Activated naive CD4-positive, alpha-beta T cell treated with anti-CD3 and anti-CD28 coated beads for 36 hours (primary cell): ENCODE measurements at places on chromosomes 4 and X. TPM values are rescaled to one million over a fixed set of nuclear protein-coding genes. Genes with fewer than 3 reads are reported as not detected.

The BANK1 gene
- total RNA-seq: 0.07 TPM

GRCh38 chr4:22077571-22077970 lies 129.0 kb upstream of the KCNIP4 start:
- no peaks in the 10 kb centered on the region for H3K4me1 ChIP-seq

The NAP1L3 gene
- 4.8 TPM for total RNA-seq

DNA sequence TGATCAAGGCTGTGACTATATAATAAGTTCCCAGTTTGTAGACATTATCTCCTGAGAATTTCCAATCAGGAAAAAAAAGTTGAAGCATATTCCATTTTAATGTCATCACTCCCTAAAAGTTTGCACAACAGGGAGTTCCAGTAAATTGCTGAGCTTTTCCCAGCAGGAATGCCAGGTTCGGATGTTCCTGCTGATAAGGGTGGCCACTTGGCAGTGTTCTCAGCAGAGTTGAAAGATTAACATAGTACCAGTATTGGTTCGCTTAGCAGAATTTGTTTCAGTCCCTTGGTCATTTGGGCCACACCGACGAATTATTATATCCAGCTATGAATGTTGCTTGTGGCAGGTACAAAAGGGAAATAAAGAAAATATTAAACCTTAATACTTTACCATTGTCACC lies 5.2 kb upstream of the CXCL2 start:
- no peak for DNase-seq
- H3K4me1 ChIP-seq: peaks cover 5% of the 10 kb centered on the region
- peaks cover 37% of the 10 kb centered on the region for H3K27me3 ChIP-seq
- H3K27ac ChIP-seq: no peak overlapping the region
- no peak overlapping the region for H3K4me3 ChIP-seq

The C1QTNF7 gene
- total RNA-seq: not detected

The CXCL5 gene
- not detected for total RNA-seq

GRCh38 chr4:115187136-115187535 lies 73.7 kb upstream of the NDST4 start:
- no peaks in the 10 kb centered on the region for H3K27me3 ChIP-seq
- no peaks in the 10 kb centered on the region for H3K36me3 ChIP-seq
- no peak for DNase-seq

DNA sequence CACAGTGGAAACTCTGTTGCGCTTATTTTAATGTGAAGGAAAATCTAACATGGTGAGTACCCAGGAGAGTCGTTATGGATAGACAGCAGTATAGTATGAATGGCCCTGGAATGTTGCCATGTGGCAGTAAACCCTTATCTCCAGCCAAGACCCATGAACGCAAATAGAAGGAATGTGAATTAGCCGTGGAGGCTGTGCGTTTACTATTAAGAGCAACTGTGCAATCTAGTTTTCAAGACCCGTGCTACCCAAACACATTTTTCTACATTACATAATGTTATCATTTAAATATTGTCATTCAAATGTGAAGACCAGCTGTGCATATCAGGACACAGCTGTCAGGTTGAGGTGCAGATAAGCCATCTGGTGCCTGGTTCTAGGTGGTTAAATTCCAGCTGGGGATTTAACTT lies 13.3 kb upstream of the AGA start:
- H3K4me3 ChIP-seq: no peak overlapping the region
- H3K27ac ChIP-seq: no peak overlapping the region
- no peak for DNase-seq
- no peaks in the 10 kb centered on the region for H3K36me3 ChIP-seq
- no peaks in the 10 kb centered on the region for H3K4me1 ChIP-seq

GRCh38 chr4:145338568-145338967 lies 143.1 kb upstream of the SMAD1 start:
- H3K27ac ChIP-seq: no peak overlapping the region
- no peak overlapping the region for H3K4me3 ChIP-seq
- DNase-seq: no peak
- no peaks in the 10 kb centered on the region for H3K36me3 ChIP-seq
- peaks cover 3% of the 10 kb centered on the region for H3K27me3 ChIP-seq
- H3K4me1 ChIP-seq: no peaks in the 10 kb centered on the region

GRCh38 chr4:19580095-19580494 lies 671.6 kb upstream of the SLIT2 start:
- H3K27ac ChIP-seq: no peak overlapping the region
- no peaks in the 10 kb centered on the region for H3K4me1 ChIP-seq
- H3K4me3 ChIP-seq: no peak overlapping the region
- DNase-seq: no peak
- H3K36me3 ChIP-seq: no peaks in the 10 kb centered on the region
- H3K27me3 ChIP-seq: no peaks in the 10 kb centered on the region

- no peak overlapping the region for H3K27ac ChIP-seq
- no peaks in the 10 kb centered on the region for H3K4me1 ChIP-seq
- H3K27me3 ChIP-seq: peaks cover 16% of the 10 kb centered on the region
- H3K36me3 ChIP-seq: no peaks in the 10 kb centered on the region
Measured at GRCh38 chrX:3545901-3546300, 167.5 kb downstream of the PRKX start.

- H3K27ac ChIP-seq: no peak overlapping the region
- no peaks in the 10 kb centered on the region for H3K36me3 ChIP-seq
- H3K27me3 ChIP-seq: peaks cover 8% of the 10 kb centered on the region
- H3K4me1 ChIP-seq: peaks cover 2% of the 10 kb centered on the region
Measured at GRCh38 chr4:81913427-81913879, 441.7 kb upstream of the RASGEF1B start.

The NAP1L5 gene
- total RNA-seq: 3.9 TPM

DNA sequence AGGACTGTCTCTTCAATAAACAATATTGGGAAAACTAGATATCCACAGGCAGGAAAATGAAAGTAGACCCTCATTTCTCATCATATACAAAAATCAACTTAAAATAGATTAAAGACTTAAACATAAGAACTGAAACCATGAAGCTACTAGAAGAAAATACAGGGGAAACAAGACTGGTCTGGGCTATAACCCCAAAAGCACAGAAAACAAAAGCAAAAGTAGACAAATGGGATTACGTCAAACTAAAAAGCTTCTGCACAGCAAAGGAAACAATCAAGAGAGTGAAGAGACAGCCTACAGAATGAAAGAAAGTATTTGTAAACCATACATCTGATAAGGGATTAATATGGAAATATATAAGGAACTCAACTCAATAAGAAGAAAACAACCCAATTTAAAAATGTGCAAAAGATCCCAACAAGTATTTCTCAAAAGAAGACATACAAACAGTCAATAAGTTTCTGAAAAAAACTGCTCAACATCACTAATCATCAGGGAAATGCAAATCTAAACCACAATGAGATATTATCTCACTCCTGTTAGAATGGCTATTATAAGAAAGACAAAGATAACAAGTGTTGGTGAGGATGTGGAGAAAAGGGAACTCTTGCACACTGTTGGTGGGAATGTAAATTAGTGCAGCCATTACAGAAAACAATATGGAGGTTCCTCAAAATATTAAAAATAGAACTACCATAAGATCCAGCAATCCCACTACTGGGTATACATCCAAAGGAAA lies 325.3 kb upstream of the RASGEF1B start:
- H3K27ac ChIP-seq: no peak overlapping the region
- no peaks in the 10 kb centered on the region for H3K36me3 ChIP-seq
- no peaks in the 10 kb centered on the region for H3K27me3 ChIP-seq

The UGT2B10 gene
- not detected for total RNA-seq

The BRS3 gene
- not detected for total RNA-seq

- H3K27me3 ChIP-seq: no peaks in the 10 kb centered on the region
- DNase-seq: no peak
- no peaks in the 10 kb centered on the region for H3K36me3 ChIP-seq
Measured at GRCh38 chr4:61277785-61278760, 77.9 kb downstream of the ADGRL3 start.

The MAGEB1 gene
- not detected for total RNA-seq

DNA sequence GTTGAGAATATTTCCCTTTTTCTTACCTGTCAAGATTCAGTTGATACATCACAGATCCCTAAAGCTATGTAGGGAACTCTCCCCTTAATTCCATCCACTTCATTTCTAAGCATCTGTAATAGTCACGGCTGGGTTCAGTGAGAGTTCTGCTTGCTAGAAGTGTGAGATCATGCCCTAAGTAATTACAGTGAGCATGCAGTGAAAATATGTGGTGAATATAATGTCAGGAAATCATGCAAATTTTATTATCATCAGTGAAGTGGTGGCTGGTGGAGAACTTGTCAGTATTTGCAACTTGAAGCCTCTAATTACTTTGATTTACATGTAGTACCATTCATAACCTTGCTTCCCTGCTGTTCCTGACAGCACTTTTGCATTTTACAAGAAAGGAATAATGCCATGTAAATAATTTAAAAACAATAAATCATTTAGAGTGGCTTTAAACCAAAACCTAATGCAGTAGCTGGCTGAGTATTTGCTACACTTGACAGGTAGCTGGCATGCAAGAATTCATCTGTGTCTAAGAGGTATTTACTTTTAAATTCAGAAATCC lies 28.3 kb upstream of the CFAP299 start:
- no peak overlapping the region for H3K4me3 ChIP-seq
- DNase-seq: no peak
- H3K4me1 ChIP-seq: no peaks in the 10 kb centered on the region
- H3K36me3 ChIP-seq: no peaks in the 10 kb centered on the region
- peaks cover 20% of the 10 kb centered on the region for H3K27me3 ChIP-seq
- H3K27ac ChIP-seq: no peak overlapping the region

The FAM193A gene
- total RNA-seq: 20.1 TPM

DNA sequence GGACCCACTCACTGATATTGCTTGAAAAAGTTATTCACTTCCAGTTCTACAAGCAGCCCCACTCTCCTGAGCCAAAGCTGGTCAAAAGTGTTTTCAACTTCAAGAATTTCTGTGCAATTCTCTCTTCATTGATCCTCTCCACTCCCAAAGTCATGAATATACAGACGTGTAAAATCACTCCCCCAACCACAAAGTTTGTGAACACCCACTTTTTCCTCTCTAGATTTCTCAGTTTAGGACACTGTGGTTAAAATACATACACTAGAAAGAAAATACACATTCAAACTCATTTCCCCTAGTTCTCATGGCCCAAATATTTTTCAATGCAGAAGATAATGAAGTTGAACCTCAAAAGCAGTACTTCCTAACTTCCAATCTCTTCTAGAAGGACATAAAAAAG lies 116.3 kb downstream of the MSN start:
- H3K27ac ChIP-seq: no peak overlapping the region
- peaks cover 14% of the 10 kb centered on the region for H3K4me1 ChIP-seq
- no peak overlapping the region for H3K4me3 ChIP-seq
- no peak for DNase-seq

- H3K4me3 ChIP-seq: no peak overlapping the region
- H3K4me1 ChIP-seq: no peaks in the 10 kb centered on the region
- peak; percentile 15 for DNase-seq
- no peaks in the 10 kb centered on the region for H3K27me3 ChIP-seq
- no peak overlapping the region for H3K27ac ChIP-seq
- H3K36me3 ChIP-seq: no peaks in the 10 kb centered on the region
Measured at GRCh38 chrX:139126493-139126892, 404.0 kb upstream of the F9 start.

DNA sequence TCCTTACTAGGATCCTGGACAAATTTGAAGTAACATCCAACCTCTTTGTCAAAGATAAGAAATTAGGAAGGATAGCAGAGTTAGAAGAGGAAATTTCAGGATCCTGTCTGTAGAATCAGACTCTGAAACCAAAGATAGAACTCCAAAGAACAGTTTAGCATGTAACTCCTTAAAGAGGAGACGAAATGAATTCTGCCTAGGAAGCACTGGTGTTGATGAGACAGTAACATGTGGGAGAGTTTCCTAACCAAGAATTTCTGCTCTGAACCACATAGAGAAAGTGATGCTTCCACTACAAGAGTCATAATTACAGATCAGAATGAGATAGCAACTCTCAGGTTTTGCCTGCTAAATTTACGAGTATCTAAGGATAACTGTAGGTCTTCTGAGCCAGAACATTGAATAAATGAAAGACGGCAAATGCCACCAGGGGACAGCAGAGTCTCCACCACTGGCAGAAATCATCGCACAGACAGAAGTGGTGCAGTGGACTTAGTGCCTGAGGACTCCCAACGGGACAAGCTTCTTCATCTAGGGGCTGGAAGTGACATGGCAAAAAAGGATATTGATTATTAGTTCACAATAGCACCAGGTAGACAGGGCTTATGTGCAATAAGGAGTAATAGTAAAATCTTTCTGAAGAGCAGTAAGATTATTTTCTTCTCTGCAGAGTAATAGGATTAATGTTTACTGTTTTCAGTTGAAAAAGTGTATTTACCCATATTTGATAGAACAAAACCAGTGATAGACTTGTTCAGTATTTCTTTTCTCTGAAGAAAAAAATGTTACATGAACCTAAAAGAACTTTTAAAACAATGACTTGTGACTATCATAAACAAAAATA lies 6.7 kb upstream of the PPID start:
- H3K27me3 ChIP-seq: peaks cover 26% of the 10 kb centered on the region
- peaks cover 4% of the 10 kb centered on the region for H3K4me1 ChIP-seq
- H3K27ac ChIP-seq: no peak overlapping the region
- DNase-seq: peak; percentile 73
- no peak overlapping the region for H3K4me3 ChIP-seq
- H3K36me3 ChIP-seq: no peaks in the 10 kb centered on the region

The NOX1 gene
- total RNA-seq: not detected

DNA sequence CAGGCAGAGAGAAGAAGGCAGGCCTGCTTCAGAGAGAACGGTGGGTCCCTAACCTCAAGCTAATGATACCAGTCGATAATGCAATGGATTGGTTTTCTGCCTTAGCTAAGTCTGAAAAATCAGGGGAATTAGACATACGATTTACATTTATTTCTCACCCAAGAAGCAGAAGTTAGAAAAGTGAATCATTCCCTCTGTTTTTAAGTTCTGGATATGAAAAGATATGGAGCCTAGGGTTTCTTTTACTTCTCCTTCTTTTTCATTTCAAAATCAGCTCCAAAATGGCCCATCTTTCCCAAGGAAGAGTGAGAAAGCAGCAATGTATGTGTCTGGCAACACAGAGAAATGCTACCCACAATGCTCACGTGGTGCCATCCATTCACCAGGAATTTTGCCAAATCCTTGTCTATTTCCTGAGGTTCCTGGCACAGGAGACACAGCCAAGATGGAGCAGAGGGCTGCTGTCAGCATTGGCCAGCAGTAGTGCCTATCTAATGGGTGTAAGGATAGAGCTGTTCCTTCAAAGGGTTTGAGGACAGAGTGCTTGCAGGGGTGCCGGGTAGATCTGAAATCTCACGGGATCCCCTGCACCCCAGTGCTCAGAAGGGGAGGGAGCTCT lies 231.5 kb downstream of the MAML3 start:
- no peak for DNase-seq
- H3K4me1 ChIP-seq: no peaks in the 10 kb centered on the region
- H3K27ac ChIP-seq: no peak overlapping the region
- no peak overlapping the region for H3K4me3 ChIP-seq
- H3K36me3 ChIP-seq: no peaks in the 10 kb centered on the region

The SORBS2 gene
- not detected for total RNA-seq

DNA sequence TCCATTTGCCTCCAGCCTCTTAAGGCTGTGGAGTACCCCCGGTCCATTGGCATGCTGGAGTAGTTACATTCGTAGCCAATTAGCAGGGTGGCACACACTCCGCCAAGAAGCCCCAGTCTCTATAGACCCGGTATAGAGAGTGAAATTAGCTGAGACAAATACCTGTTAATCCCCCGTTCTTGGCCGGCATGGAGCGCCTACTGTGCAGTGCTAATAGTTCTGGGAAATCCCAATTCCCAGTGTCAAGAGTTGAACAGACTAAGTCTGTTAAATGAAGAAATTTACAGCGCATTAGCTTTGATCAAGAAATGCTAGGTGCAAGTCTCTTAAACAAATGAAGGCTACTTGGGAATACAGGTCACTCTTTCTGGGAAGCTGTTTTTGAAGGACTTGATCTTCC lies 127.8 kb upstream of the ARX start:
- peaks cover 2% of the 10 kb centered on the region for H3K27me3 ChIP-seq
- H3K4me1 ChIP-seq: no peaks in the 10 kb centered on the region
